Neural crest cell (in vitro differentiated cells): ENCODE measurements at places on chromosomes 5 and 9. TPM values are rescaled to one million over a fixed set of nuclear protein-coding genes. Genes with fewer than 3 reads are reported as not detected.

GRCh38 chr5:10300246-10300645, 7.5 kb downstream of the CMBL start:
- H3K27me3 ChIP-seq = no peaks in the 10 kb centered on the region
- peaks cover 10% of the 10 kb centered on the region for H3K4me1 ChIP-seq
- H3K4me3 ChIP-seq = no peak overlapping the region
- DNase-seq = no peak
- H3K36me3 ChIP-seq = peaks cover 5% of the 10 kb centered on the region
- H3K27ac ChIP-seq = no peak overlapping the region

The ESM1 gene
- total RNA-seq = not detected in 2 replicates

DNA sequence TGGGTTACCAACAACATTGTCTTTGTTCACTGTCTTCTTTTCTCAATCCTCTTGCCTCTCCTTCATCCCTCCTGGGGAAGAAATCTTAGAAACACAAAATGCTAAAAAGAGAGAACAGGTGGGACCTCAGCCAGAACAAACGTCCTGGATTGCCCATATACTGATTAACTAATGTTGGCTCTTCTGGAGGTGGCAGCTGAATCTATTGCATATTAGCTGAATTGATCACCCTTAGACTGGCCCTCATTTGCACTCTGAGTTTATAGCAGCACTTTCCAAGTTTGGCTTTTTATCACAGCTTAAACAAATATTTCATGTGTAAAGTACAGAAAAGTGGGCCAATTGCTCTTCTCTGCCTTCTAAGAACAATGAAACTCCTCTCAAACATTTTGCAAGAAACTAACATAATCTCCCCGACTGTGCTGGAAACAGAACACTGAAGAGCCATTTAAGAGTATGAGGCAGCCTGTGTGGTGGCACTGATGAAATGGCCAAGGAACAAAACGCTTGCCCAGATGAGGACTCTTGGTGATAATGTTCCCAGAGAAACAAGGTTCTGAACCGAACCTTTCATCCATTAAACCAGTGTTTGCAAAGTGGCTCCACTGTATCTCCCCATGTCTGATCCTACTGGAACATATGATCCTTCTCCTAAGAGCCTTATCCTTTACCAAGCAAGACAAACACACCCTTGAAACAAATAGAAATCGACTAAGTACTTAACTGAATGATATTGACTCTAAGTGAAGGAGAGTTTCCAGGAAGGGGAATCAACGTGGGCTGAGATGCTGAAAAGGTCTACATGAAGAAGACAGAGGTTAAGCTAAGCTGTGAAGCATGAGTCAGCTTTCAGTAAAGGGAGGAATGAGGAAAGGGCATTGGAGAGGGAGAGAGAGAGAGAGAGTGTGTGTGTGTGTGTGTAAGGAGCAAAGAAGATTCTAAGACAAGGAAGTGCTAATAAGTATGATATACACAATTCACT, 83.2 kb upstream of the LIFR start:
- DNase-seq = no peak
- H3K36me3 ChIP-seq = no peaks in the 10 kb centered on the region
- no peaks in the 10 kb centered on the region for H3K27me3 ChIP-seq
- H3K27ac ChIP-seq = no peak overlapping the region

DNA sequence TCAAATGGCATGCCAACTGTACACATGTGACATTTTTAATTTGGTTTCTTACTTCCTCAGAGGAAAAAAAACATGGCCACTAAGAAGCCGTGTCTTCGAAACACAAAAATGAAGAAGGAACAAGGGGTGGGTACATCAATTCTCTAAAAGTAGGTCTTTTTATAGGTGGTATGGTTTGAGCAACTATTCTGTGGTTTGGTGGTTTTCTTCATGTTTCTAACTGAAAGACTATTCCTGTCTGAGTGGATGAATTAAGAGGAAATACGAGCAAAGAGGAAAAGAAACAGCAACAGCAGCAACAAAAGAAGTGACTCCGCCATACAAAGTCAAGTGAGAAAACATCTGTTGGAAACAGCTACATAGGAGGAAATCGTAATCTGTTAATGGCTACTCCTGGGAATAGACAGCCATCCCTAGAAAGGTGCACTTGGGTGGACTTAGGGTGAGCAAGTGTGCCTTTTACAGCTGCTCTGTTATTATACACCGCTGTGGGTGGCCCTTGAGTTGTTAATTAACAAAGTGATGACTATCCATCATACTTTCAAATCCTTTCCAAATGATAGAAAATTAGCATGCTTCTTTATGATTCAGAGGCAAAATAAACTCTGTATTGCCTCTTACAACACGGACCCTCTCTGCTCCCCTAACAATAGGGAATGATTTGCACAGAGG, 575.8 kb downstream of the TLE1 start:
- H3K27me3 ChIP-seq = no peaks in the 10 kb centered on the region
- H3K27ac ChIP-seq = no peak overlapping the region
- DNase-seq = no peak
- H3K4me3 ChIP-seq = no peak overlapping the region

GRCh38 chr5:10233505-10233904, 16.2 kb downstream of the ATPSCKMT start:
- no peaks in the 10 kb centered on the region for H3K27me3 ChIP-seq
- H3K36me3 ChIP-seq = peaks cover 6% of the 10 kb centered on the region
- DNase-seq = peak; percentile 48
- H3K4me1 ChIP-seq = no peaks in the 10 kb centered on the region
- peak overlapping the region; percentile 27 for H3K27ac ChIP-seq

DNA sequence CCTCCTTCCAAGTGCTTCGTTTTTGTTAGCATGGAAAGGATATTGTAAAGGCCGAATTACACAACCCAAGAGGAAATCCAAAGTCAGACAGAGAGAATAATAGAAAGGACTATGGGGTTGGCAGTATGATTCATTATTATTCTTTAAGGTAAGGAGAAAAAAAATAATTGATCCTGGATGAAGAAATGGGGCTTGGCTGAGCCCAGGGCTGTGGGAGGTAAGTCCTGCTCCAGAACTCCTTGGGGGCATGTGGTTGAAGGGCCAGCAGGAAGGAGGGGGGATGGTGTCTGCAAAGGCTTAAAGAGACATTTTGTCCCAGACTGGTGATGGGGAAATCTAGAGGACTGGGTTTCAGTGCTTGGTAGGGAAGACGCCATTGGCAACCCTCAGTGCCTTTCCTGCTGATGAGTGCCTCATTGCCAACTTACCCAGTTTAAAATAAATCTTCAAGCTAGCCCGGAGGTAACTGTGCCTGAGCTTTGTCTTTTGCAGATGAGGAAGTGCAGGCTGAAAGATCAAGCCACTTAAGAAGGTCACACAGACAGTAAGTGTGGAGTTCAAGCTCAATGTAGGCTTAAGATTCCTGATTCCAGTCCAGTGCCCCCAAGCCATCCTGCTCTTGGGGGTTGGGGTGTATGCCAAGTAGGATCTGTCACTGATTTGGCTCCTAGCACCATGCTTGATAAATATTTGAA, 30.2 kb downstream of the FOXI1 start:
- no peaks in the 10 kb centered on the region for H3K36me3 ChIP-seq
- no peak overlapping the region for H3K4me3 ChIP-seq
- H3K27ac ChIP-seq = no peak overlapping the region
- no peaks in the 10 kb centered on the region for H3K27me3 ChIP-seq

GRCh38 chr5:159163027-159163700, 46.2 kb downstream of the RNF145 start:
- no peak for DNase-seq
- no peaks in the 10 kb centered on the region for H3K27me3 ChIP-seq
- H3K4me1 ChIP-seq = no peaks in the 10 kb centered on the region

- no peaks in the 10 kb centered on the region for H3K27me3 ChIP-seq
- DNase-seq = no peak
- H3K4me1 ChIP-seq = no peaks in the 10 kb centered on the region
- no peak overlapping the region for H3K4me3 ChIP-seq
Measured at GRCh38 chr9:116193636-116194035, 40.0 kb downstream of the PAPPA start.

The STPG3 gene
- 0.26 TPM in 1 of 2 replicates, not detected in the other for total RNA-seq

DNA sequence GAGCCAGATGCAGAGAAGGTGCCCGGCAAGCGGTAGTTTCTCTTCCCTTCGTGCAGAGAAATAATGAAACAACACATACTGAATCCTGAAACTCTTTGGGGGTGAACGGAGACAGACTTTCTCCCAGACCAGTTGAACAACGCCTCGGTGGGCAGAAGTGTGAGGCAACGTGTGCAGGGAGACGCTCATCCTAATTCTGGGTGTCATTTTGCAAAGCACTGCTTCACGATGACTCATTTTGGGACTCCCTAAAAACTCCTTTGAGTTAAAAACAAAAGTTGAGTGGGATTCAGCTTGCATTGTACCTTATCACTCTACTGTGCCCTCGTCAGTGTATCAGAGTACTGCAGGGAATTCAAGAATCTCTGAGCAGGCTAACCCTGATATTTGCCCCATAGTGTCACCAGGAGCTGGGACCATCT, 3.5 kb upstream of the NEK6 start:
- H3K36me3 ChIP-seq = peaks cover 2% of the 10 kb centered on the region
- no peak for DNase-seq
- H3K27me3 ChIP-seq = no peaks in the 10 kb centered on the region

DNA sequence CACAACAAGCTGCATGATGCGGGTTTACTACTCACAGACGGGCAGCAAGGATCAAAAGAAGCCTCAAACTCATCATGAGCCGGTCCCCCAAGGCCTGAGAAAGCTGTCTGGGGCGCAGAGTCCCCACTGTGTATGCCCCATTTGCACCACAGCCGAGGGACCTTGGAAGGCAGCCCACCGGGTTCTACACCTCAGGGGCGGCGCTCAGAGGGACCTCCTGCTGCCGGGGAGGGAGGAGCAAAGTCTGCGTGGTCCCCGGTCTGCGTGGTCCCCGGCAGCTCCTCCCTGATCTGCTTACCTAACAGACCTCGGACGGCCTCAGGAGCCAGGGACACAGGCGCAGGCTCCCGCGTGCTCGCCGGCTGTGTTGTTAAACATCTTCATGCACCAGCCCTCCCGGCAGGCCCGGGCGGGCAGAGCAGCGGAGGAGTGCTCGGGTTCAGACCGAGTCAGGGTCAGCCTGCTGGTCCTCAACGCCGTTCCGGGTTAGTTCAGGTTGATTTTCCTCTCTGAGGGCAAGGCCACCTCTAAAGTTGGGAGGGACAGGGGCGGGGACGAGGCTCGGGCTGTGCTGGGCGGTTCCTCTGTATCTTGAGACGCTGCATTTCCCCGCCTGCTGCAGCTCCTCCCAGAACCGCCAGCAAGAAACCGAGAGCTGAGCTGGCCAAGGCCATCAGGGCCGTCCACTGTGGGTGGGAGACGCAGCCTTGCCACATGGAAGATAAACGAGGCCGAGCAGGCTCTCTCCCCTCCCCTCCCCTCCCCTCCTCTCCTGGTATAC, 74.6 kb downstream of the MRPL36 start:
- H3K4me1 ChIP-seq = peaks cover 9% of the 10 kb centered on the region
- H3K4me3 ChIP-seq = no peak overlapping the region
- H3K27me3 ChIP-seq = peaks cover 11% of the 10 kb centered on the region
- peaks cover 2% of the 10 kb centered on the region for H3K36me3 ChIP-seq
- DNase-seq = no peak
- H3K27ac ChIP-seq = no peak overlapping the region

- H3K27ac ChIP-seq = no peak overlapping the region
- DNase-seq = no peak
- no peaks in the 10 kb centered on the region for H3K36me3 ChIP-seq
- no peaks in the 10 kb centered on the region for H3K27me3 ChIP-seq
Measured at GRCh38 chr5:149466457-149466972, 84.7 kb downstream of the CSNK1A1 start.

GRCh38 chr9:122053064-122053463, 40.0 kb downstream of the TTLL11 start:
- DNase-seq = no peak
- no peaks in the 10 kb centered on the region for H3K36me3 ChIP-seq
- H3K27ac ChIP-seq = peak overlapping the region; percentile 63

The GALNT12 gene
- total RNA-seq = 4.6 and 4.9 TPM in 2 replicates

GRCh38 chr5:112012104-112012503, 255.1 kb upstream of the NREP start:
- H3K27me3 ChIP-seq = no peaks in the 10 kb centered on the region
- no peak for DNase-seq
- peaks cover 9% of the 10 kb centered on the region for H3K4me1 ChIP-seq
- no peak overlapping the region for H3K4me3 ChIP-seq
- H3K27ac ChIP-seq = no peak overlapping the region

DNA sequence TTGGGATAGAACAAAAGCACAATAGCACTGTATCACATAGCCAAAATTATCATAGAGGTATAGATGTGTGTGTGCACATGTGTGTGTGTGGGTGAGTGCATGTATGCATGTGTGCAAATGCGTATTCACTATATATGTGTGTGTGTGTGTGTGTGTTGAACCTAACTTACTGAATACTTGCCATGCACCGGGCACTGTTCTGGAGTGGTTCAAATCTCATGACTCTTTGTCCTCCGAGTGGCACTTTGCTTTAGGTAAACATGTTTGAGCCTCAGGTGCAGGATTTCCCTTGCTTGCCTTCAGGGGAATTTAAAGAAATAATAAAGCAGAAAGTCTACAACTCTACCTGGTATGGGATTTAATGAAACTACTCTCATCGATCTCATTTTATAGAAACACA, 183.5 kb upstream of the GDNF start:
- no peak overlapping the region for H3K27ac ChIP-seq
- peaks cover 5% of the 10 kb centered on the region for H3K4me1 ChIP-seq
- no peak for DNase-seq
- H3K27me3 ChIP-seq = no peaks in the 10 kb centered on the region
- no peaks in the 10 kb centered on the region for H3K36me3 ChIP-seq

The UBE2QL1 gene
- 2.7 TPM in 2 replicates for total RNA-seq

- no peak overlapping the region for H3K4me3 ChIP-seq
- no peaks in the 10 kb centered on the region for H3K36me3 ChIP-seq
- peaks cover 9% of the 10 kb centered on the region for H3K4me1 ChIP-seq
- no peak overlapping the region for H3K27ac ChIP-seq
Measured at GRCh38 chr9:110746211-110746930, 77.8 kb downstream of the MUSK start.

DNA sequence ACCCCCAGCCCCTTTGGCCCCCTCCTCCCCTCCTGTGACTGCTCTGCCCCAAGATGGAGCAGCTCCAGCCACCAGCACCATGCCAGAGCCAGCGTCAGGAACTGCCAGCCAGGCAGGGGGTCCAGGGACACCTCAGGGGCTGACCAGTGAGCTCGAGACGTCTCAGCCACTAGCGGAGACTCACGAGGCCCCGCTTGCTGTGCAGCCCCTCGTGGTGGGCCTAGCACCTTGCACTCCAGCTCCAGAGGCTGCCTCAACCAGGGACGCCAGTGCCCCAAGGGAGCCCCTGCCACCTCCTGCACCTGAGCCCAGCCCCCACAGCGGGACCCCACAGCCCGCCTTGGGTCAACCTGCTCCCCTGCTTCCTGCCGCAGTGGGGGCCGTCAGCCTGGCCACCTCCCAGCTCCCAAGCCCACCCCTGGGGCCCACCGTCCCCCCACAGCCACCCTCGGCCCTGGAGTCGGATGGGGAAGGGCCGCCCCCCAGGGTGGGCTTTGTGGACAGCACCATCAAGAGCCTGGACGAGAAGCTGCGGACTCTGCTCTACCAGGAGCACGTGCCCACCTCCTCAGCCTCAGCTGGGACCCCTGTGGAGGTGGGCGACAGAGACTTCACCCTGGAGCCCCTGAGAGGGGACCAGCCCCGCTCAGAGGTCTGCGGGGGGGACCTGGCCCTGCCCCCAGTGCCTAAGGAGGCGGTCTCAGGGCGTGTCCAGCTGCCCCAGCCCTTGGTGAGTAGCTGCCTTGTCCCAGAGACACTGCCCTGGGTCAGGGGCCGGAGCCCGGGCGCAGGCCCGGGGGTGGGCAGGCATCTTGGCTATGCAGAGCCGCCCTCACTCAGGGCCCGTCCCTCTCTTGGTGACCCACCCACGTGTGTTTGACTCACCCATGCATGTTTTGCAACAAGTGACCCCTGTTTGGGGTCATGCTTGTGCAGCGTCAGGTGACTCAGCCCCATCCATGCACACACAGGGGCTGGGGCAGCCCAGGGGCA, 105.2 kb downstream of the WNK2 start:
- DNase-seq = no peak
- no peak overlapping the region for H3K27ac ChIP-seq
- H3K4me3 ChIP-seq = no peak overlapping the region
- H3K27me3 ChIP-seq = peaks cover 3% of the 10 kb centered on the region
- H3K4me1 ChIP-seq = peaks cover 6% of the 10 kb centered on the region
- no peaks in the 10 kb centered on the region for H3K36me3 ChIP-seq
